ENCODE measurements at places on chromosomes 13 and 19.

GRCh38 chr19:19550485-19550929, 12.4 kb downstream of the CILP2 start:
- DNase-seq, result no peak

DNA sequence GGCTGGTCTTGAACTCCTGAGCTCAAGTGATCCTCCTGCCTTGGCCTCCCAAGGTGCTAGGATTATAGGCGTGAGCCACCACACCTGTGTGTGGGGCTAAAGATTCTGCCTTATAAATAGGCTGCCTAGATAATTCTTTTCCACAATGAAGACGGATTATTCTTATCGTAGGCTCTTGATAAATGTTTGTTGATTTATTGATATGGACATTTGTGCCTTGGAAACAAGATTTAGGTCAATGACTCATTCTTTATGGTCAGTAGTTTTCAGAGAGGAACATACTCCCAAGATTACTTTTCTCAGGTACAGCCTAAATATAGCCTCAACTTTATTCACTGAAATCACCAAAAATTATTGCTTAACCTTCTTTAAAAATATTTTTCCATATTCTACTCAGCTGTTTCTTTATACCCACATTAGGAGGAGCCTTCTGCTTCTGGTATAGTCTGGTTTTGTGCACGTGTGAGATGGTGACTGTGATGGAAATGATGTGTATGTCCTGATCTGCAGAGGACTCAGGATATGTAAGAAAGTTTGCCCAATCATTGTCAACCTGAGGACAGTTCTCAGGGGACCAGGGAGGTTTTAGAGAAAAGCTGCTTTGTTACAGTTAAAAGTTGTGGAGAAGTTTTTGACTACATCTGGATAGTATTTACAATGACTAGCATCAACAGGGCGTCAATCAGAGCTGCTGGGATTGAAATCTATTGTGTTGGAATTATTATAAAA, 208.9 kb downstream of the DNAJC15 start:
- no peak for DNase-seq

GRCh38 chr19:48553676-48554384, 1.9 kb downstream of the SULT2B1 start:
- DNase-seq, result no peak

GRCh38 chr19:36524617-36525016, 3.5 kb downstream of the ZNF260 start:
- no peak for DNase-seq

GRCh38 chr13:74683411-74683810, 549.2 kb upstream of the KLF12 start:
- DNase-seq, result no peak

All from activated T-helper 1 cell treated with anti-CD3 and anti-CD28 coated beads, Interleukin-12 subunit alpha, Interleukin-12 subunit beta, Interleukin-2, Interleukin-4 antibody, amounts not matched to agents 30 ng/mL and 10 ng/mL and 1 ng/mL, durations not matched to agents 14 hours and 24 hours and 36 hours (primary cell).